ENCODE measurements at places on chromosomes 12 and 14.

GRCh38 chr12:113135178-113136127 is at the start of gene RASAL1:
TSS of gene RASAL1 (minus strand) at chr12:113135761. CDS start at chr12:113135462, 299 bp downstream.
- no peak for DNase-seq

DNA sequence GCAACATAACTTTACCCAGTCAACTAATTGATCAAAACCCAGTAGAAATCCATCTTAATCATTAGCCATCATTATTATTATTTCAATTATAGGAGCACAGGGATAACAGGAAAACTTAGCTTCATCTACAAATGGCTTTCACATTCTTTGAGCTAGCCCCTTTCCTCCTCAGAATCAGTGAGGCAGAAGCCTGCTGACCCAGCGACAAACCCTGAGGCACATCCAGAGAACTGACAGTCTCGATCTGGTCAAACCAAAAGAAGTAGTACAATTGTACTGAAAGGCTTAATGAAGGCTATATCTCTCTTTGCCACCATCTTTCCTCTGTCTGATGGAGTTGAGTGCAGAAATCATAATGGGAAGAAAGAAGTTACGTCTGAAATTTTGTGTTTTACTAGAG is 109.8 kb upstream of the ARID2 start:
- DNase-seq: no peak

GRCh38 chr12:132945806-132946205 is 10.3 kb downstream of the ZNF605 start:
- no peak for DNase-seq

- peak; percentile 24 for DNase-seq
Measured at GRCh38 chr12:52603314-52603713, 2.1 kb upstream of the KRT72 start.

- DNase-seq: no peak
Measured at GRCh38 chr14:38339696-38340095, 83.8 kb upstream of the CLEC14A start.

DNA sequence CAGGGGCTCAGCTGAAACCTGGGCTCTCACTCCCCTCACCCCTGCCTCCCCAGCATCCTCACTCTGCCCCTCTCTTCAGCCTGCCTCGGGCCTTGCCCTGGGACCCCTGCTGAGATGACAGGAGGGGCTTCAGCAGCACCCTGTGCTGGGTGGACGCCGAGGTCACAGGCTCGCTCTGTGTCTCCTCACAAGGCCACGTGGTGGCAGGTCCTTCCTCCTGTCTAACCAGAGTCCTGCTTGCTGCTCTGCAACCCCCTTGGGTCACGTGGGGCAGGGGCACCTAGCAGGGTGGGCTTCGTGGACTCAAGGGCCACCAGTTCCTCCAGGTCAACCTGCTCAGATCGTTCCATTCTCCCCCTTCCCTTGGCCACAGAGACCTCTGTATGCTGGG is 90.4 kb downstream of the TMEM121 start:
- no peak for DNase-seq

GRCh38 chr14:93975791-93976476 is 436 bp downstream of the ASB2 start:
- no peak for DNase-seq

DNA sequence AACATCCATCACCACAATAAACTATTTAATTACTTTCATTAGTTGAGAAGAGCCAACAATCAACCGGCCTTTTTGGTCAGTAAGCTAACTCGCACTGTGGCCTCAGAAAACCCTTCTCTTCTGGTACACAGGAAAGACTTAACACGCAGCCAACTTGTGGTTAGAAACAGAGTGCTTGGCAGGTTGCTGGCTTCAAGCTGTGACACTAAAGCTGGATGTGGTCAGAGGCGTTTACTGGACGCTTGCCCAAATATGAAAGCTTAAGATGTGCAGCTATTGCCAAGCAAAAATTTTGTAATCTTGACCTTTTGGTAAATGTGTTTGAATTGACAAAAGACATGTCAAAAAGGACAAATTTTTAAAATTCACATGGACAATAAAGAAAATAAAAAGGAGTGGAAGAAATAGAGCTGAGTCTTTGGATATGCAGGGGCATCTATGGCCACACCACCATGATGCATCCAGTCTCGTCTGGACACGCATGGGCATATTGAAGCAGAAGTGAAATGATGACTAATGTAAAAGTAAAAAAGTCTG is 2.6 kb upstream of the KLRK1 start:
- DNase-seq: peak; percentile 4

DNA sequence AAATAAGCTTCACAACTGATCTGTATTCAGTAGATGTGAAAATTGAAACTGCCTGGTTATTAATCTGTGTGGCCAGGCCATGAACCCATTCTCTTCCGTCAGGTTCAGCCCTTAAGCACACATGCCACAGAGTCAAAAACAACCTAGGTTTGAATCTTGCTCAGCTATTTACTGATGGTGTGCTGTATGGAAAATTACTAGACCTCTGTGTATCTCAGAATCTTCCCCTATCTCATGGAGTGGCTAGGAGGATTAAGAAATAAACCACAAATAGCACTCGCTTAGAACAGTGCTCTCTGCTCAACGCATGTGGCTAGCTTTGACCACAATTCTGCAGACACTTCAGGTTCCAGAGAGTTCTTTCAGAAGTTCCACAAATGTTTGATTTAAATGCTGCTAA is 240.7 kb upstream of the PLEKHG7 start:
- DNase-seq: no peak

GRCh38 chr14:81348061-81348460 is 52.1 kb downstream of the STON2 start:
- no peak for DNase-seq

GRCh38 chr12:59268295-59268809 is 327.5 kb upstream of the SLC16A7 start:
- DNase-seq: no peak

DNA sequence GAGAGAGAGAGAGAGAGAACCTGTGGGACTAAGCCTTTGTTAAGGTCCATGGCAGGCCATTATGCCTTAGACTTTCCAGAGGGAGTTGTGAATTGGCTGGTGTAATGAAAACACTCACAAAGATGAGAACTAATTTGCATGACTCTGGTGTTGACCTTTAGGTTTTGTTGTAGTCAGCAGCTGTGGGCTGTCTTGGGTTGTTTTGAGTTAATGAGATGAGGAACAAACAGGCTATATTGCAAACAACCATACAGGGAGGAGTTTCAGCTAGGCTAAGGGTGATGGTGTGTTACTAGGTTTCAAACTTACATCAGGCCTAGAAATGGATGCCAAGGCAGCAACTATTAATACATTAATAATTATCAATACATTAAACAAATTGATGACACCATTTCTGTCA is 26.3 kb downstream of the ATXN7L3B start:
- DNase-seq: no peak

GRCh38 chr12:56522411-56523193 is 982 bp downstream of the RBMS2 start:
- peak; percentile 46 for DNase-seq

GRCh38 chr12:125065919-125066570 is 810 bp downstream of the AACS start:
- DNase-seq: peak; percentile 26

DNA sequence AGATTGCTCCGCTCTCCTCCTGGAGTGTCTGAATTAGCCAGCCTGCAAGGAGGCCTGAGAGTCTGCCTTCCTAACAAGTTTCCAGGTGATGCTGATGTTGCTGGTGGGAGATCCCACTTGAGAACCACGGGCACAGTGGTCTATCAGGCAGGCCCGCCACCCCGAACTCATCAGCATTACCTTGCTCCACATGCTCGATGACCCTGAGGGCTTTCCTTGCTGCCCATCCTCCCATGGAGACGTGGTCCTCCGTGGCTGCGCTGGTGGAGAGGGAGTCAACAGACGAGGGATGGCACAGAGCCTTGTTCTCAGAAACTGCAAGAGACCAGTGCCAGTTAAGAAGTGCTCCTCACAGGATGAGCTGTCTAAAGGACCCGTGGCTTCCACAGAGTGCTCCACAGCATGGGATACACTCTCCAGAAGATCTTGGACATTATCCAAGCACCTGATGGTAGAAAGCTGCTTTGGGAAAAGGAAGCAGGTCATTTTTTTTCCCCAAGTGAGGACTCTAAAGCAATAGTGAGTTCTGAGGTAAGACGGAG is 18.3 kb downstream of the HAL start:
- no peak for DNase-seq

GRCh38 chr12:67534681-67535080 is 113.9 kb upstream of the DYRK2 start:
- peak; percentile 24 for DNase-seq

GRCh38 chr12:75692876-75693275 is 181.5 kb upstream of the KRR1 start:
- no peak for DNase-seq

- DNase-seq: no peak
Measured at GRCh38 chr12:125470838-125471783, 405.9 kb downstream of the AACS start.

DNA sequence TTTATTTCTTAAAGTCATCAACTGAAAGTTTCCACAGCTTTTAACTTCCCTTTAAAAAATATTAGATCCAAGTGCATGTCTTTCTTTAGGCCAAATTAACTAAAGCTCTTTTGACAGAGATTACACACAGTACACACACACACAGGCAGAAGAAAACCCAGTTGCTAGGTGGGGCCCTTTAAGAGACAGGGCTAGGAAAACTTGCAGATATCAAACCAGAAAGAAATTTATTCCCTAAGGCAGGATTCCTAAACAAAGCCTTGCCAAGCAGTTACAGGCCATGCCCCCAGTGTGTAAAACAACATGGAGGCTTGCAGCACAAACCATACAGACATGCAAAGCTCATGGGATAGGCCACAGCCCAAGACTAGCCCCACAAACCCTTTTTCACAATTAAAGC is 123.4 kb downstream of the FSCB start:
- DNase-seq: no peak

- DNase-seq: peak; percentile 26
Measured at GRCh38 chr12:86914721-86915120, 658.5 kb upstream of the MGAT4C start.

GRCh38 chr12:42987216-42987650 is 397.7 kb upstream of the PRICKLE1 start:
- DNase-seq: no peak

GRCh38 chr14:94571395-94571794 is 9.8 kb upstream of the SERPINA5 start:
- no peak for DNase-seq

DNA sequence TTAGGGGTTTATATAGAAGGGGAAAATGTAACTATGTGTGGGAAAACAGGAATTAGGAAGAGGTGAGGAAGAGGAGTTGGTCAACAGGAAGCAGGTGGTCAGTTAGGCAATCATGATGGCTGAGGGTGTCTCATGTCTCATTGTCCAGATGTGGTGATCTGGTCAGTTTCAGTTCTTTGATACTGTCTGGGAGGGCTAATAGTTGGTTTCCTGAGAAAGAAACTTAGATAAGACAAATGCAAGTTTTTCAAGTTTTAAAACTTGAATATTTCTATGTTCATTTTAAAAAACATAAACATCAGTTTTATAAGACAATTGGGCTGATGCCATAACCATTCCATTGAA is 1121.8 kb upstream of the USP15 start:
- DNase-seq: no peak

DNA sequence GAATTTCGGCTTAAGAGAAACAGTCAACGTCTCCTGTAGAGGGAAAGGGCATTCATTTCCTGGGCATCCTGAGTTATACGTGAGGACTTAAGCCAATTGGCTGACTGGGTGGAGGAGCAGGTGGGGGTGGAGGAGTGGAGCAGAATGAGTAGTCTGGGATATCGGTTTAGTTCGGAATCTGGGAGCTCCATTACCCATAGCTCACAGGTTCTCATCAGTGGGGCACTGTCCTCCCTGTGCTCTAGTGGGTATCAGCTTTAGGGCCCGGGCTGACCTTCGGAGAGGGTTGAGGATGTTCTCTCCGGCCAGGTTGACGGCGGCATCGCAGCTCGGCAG is 704 bp downstream of the SDR39U1 start:
- peak; percentile 83 for DNase-seq

DNA sequence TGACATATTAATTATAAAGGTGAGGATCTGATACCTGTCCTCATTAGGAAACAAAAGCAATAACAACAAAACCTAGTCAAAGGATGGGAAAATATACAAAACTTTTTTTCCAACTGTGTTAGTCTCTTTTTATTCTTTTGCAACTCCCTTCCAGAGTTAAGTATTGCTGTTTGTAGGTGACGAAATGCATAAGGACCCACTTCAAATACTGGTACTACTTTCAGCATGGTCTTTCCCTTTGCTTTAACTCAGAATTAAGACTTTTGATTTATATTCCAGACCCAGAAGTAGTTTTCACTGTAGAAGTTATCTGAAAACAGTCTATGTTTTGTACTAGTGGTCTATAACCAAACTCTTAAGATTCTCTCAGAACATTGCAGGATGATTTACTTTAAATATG is 34.1 kb upstream of the ABCC9 start:
- no peak for DNase-seq

DNA sequence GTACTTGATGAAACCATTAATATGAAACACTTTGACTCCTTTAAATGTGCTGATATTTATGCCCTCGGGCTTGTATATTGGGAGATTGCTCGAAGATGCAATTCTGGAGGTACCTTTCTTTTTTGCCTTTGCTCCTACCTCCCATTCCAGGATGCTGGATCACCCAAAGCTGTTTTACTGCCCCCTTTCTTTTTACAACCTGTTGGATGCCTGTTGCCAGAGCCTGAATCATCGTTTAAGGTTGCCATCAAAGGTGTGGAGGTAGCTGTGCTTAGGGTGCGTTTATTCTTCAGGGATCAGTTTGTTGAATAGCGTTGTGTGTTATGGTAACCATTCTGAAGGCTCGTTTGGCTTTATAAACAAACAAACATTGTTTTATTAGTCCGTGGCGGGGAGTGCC is 19.9 kb upstream of the TAMALIN start:
- no peak for DNase-seq

GRCh38 chr12:52389313-52390207 is 4.1 kb upstream of the KRT84 start:
- DNase-seq: no peak

GRCh38 chr14:52014601-52015267 is 25.4 kb downstream of the RTRAF start:
- DNase-seq: no peak

DNA sequence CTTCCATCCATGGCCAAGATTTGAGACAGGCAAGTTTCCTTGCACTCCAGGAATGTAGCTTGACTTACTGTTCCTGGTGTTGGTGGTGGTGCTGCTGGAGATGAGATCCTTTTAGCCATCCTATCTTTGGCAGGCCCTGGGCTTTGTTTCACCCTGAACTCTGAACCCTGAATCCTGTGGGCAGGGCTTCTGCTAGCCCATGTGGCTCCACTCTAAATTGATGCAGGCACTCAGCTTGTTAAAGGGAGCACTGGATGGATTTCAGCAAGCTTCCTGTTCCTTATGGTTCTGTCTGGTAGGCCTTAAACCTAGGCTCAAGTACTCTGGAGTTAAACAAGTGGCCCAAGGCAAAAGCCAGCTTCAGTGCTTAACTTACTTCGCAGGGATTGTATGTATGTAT is 138.2 kb downstream of the RGS6 start:
- DNase-seq: no peak

All from RKO (cell line).